ENCODE measurements at places on chromosomes 6 and 20.
A peak's percentile ranks its signal among the peaks of the same experiment; 100 is the strongest.

- DNase-seq, result no peak
Observed at GRCh38 chr20:11569163-11569562, 348.5 kb upstream of the BTBD3 start.

- DNase-seq, result peak; percentile 28
Observed at GRCh38 chr6:155872961-155873360, 417.3 kb upstream of the NOX3 start.

- DNase-seq, result peak; percentile 71
Observed at GRCh38 chr6:54491431-54491830, 183.2 kb downstream of the TINAG start.

GRCh38 chr20:2596673-2597279 lies 55.7 kb upstream of the NOP56 start:
- DNase-seq, result peak; percentile 46

DNA sequence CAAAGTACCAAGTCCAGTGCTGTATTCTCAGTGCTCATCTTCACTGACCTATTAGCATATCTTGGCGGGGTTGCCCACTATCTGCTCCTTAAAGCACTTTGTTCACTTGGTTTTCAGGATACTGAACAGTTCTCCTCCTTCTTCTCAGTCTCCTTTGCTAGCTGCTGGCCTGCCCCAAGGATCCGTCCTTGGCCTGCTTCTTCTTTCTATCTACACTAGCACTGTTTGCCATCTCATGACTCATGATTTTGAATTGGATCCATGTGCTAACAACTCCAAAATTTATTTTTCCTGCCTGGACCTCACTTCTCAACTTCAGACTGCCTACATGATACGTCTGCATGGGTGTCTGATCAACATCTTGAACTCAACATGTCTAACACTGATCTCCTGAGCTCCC lies 15.5 kb downstream of the TPD52L1 start:
- peak; percentile 32 for DNase-seq

Data from M059J (cell line).